Stimulated activated CD8-positive, alpha-beta memory T cell treated with anti-CD3 and anti-CD28 coated beads, Interleukin-7, amount 100 ng/mL, for 4 hours (primary cell): ENCODE measurements at places on chromosomes 13 and 19.

DNA sequence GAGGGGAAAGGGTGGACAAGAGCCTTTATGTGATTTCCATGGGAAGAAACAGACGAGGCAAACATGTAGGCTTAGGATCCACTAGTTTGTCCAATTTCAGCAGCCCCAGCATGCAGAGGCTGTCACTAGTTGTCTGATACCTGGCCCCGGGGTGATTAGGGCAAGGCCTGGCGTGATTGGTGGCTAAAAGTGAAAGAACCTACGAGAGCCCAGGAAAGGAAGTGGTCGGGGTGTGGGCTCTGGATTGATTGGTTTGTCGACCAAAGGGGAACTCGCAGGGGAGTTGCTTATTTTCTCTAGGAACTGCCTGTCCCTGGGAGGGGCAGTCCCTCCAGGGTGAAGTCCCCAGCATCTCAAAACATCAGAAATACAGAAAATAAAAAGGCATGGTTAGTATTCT is 64.2 kb upstream of the UQCRFS1 start:
- DNase-seq = peak; percentile 30

DNA sequence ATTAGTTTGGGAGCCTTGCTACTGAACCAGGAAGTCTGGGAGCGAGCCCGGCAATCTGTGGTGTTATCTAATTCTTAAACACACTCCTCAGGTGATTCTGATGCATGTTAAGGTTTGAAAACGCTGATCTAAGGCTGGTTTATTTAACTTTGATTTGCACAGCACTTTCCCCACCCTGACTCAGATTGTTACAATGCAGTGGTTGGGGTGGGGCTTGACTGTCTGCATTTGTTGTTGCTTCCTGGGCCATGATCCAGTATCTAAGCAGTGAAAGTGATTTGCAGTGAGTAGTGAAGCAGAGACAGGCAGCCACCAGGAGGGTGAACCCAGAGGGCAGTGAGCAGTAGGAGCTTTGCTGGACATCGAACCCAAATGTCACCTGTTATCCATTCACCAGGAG is 81.6 kb upstream of the ARGLU1 start:
- no peak for DNase-seq

DNA sequence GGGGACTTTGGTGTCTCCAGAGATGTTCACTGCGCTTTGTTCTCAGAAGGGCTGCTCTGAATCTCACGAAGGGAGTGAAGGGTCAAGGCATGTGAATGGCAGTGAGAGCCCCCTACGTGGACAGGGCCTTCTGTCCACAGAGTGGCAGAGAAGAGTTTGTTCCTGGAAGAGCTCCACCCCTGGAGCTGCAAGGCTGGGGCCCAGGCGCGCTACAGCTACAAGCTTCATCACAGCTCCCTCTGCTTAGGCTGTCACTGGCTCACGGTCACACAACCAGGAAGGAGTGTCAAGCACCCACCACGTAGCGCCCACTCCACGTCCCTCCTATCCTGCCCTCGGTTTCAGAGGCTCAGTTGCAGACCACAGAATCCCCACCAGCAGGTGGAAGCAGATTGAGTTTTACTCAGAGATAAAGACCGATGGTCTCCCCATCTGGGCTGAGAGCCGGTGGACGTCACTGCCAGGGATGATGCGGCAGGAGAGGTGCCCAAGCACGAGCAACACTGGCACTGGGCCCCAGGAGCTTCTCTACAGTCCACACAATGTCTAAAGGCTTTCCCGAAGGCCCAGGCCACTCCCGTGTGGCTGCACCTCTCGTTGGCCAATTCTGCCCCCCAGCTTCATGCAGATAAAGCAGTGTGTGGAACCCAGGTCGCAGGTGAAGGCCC is 23.0 kb upstream of the TFDP1 start:
- no peak for DNase-seq

DNA sequence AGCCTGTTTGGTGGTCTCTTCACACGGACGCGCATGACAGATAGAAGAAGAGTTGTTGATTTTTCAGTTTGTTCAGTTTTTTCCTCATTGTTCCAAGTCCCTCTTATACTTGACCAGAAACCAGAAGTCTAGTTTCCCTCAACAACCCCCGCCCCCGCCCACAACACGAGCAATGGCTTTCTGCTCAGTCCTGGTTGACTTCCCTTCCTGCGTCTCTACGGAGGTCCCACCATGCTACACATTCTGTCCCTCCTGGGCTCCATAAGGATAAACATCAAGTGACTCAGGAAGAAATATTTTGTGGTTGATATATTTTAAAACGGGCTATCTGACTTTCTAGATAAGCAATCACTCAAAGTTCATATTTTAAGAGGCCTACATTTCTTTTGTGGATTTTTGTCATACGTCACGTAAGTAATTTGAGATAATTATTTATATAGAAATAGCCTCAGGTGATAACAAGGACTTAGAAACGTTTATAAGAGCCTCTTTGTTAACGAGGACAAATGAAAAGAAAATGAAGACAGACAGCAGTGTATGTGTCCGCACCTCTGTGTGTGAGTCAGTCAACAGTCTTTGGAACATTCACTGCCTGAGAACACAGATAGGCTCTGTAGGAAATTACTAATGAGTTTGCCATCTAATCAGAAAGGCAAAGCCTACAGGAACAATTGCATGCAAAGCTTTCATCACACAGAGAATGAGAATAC is 214.4 kb downstream of the RAP2A start:
- DNase-seq = no peak

DNA sequence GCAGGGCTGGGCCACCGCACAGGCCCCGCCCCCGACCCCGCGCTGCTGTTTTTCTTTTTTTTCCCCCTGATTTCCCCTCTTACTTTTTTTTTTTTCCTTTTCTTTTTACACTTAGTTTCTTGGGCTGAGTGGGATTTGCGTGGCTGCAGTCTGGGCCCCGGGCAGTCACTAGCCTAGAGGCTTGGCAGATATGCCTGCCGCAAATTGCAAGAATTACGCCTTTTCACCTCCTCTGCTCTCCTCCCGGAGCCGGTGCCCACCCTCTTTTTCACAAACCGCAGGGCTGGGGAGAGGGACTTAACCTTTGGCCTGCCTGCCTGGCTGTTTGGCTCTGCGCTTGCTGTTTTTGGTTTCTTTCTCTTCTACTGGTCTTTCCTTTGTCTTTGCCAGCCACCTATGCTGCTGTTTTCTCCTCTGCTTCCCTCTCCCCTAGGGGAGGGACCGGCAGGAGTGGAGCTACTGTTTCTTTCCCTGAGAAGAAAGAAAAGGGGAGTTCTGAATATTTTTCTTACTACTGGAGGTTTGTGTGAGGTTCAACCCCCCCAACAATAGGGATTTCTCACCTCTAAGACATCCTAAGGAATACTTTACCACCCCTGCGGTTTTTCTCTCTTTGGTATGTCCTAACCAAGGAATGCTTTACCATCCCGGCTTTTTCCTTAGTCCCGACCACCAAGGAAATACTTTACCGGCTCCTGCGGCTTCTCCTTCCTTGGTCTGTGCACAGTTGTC is 11.0 kb downstream of the ZNF552 start:
- no peak for DNase-seq
